ENCODE measurements at places on chromosomes 11 and 22. TPM values are rescaled to one million over a fixed set of nuclear protein-coding genes. Genes with fewer than 3 reads are reported as not detected.
A peak's percentile ranks its signal among the peaks of the same experiment; 100 is the strongest.

Gene MMP12
- not detected for total RNA-seq

- DNase-seq, result no peak
Measured at GRCh38 chr11:86956905-86957195, 1.7 kb upstream of the FZD4 start.

DNA sequence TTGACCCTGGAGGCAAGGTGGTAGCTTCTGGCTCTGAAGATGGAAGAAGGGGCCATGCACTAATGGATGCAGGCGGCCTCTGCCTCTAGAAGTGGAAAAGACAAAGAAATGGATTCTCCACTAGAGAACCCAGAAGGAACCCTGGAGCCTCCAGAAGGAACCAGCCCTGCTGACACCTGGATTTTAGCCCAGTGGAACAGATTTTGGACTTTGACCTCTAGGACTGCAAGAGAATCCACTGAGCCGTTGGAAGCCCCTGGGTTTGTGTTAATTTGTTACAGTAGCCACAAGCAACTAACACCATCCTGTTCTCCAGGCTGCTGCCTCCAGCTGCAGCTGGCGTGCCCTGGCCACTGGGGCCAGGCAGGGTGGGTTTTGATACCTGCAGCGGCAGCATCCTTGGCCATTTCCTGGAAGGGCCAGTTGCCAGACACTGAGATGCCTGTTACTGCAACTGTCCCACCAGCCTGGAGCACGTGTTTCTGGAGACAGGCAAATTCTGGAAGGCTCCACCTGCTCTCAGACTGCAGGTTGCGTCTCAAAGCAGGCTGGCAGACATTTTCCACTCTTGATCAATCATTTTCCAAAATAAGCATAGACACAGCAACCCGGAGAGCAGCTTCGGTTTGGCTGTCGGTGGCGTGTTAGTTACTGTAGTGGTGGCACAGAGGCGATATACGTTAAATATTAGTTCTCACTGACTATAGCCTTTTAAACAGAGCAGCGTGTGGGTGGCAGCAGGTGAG, 76.8 kb upstream of the PARVG start:
- DNase-seq, result no peak

DNA sequence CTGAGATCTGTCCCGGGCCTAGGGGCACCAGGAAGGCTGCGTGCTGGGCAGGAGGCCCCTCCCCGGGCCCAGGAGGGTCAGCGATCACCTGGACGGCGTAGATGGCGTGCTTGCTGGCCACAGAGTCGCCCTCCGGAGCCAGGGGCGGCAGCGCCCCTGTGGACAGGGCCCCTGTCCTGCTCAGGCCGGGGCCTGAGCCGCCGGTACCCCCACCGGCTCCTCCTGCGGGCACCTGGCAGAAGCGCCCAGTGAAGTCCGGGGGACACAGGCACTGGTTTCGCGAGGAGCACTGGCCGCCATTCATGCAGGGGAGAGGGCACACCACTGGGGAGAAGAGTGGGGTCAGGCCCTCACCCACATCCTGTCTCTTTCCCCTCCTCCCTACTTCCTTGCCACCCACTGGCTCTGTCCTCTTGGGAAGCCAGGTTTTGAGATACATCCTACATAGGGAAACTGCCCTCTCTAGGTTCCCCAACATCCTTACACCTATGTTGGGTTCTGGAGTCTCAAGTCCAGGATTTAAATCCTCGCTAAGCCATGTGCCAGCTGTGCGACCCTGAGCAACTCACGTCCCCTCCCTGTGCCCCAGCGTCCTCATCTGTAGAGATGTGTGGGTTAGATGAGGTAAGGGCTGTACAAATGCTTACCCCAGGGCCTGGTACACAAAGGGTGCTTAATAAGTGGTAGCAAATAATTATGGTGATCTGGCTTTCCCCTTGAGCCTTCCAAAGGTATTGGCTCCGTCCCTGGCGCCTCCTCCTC, 3.9 kb downstream of the LTBP3 start:
- DNase-seq, result no peak

Gene OR51T1
- not detected for total RNA-seq

Gene PGM2L1
- total RNA-seq, result 42.2 TPM

DNA sequence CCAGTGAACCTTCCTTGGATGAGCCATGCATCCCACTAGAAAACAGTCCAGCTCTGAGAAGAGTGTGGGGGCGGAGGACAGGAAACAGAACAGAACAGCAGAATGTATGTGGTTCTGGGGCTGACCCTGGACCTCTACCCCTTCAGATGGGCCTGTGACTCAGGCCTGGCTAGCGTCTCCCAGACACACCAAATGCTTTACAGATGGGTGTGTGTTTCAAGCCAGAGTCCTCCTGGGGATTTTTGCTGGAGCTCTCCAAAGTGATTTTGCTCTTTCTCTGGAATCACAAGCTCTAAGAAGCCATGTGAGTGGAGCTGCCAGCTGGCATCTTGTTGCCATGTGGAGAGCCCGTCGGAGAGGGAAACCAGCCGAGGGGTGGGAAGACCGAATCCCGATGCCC, 13.2 kb upstream of the C1QTNF4 start:
- peak; percentile 38 for DNase-seq

All from dermis blood vessel endothelial cell (primary cell).